ENCODE measurements at places on chromosomes 3 and 15.
A peak's percentile ranks its signal among the peaks of the same experiment; 100 is the strongest.

GRCh38 chr15:69031013-69032001 is 16.8 kb downstream of the NOX5 start:
- peak; percentile 16 for DNase-seq

- no peak for DNase-seq
Observed at GRCh38 chr15:65275104-65275727, 11.5 kb downstream of the PARP16 start.

DNA sequence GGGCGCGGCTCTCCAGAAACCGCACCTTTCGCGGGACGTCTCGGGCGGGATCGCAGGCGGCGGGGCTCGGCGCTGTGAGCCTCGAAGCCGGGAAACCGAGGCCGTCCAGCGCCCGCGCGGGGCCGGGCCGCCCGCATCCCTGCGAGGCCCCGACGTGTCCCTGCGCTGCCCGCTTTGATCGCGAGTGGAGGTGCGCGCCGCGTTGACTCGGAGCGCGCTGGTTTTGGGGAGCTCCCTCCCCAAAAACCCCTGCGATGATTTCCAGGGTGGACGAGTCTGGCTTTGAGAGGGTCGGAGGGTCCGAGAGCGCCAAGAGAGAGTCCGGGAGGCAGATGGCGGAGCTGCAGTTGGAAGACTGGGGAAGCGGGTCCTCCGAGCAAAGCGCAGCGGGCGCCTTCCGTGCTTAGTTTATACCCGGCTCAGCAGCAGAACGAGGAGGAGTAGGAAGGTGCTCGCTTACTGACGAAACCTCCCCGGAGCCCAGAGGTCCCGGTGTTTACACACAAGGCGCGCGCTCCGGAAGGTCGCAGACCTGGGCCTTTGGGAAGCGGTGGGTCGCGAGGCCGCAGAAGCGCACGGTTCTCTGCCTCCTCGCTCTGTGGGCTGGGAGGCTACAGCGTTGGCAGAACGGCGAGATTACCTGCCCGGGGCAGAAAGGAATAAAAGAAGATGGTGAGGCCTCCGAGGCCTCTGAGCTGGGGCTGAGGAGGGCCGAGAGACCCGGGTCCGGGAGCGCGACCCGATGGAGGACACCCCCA is 687 bp downstream of the ALDH1A3 start:
- no peak for DNase-seq

GRCh38 chr3:46524008-46524407 is 26.2 kb downstream of the RTP3 start:
- no peak for DNase-seq

GRCh38 chr3:129424185-129424841 is 4.1 kb downstream of the EFCAB12 start:
- DNase-seq: no peak

DNA sequence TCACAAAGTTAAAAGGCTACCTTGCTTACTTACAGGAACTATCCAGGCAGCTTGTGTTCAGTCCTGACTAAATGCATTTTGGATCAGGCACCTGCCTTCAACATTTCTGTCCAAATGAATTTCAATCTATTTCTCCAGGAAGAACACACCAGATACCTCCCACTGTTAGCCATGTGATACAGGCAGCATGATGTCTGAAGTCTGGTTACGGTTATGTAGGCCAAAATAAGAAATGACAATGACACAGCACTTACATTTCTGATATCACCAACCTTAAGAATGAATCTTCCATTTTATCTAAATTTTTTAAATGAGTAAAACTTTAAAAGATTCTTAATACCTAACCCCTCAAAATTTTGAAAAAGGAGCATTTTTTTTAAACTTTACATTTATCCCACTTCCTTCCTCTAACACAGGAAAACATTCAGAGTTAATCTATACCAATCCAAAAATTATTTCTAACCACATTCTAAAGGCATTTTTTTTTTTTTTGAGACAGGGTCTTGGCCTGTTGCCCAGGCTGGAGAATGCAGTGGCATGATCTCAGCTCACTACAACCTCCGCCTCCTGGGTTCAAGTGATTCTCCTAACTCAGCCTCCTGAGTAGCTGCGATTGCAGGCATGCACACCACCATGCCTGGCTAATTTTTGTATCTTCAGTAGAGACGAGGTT is at the start of gene MAP4:
Gene MAP4 (minus strand): TSS at position 116 of the 673 bp plus-strand sequence. CDS start 17,556 bp downstream, outside the sequence.
- DNase-seq: no peak

DNA sequence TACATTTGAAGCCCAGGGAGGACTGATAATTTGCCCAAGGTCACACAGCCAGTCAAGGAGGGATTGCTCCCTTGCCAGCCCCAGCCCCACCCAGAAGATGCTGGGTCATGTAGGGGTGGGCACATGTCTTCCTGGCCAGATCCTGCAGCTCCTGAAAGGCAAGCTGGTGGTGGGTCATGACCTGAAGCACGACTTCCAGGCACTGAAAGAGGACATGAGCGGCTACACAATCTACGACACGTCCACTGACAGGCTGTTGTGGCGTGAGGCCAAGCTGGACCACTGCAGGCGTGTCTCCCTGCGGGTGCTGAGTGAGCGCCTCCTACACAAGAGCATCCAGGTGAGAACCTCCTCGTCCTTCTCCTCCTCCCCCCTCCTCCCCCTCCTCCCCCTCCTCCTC is 13.2 kb downstream of the ISG20 start:
- DNase-seq: no peak

DNA sequence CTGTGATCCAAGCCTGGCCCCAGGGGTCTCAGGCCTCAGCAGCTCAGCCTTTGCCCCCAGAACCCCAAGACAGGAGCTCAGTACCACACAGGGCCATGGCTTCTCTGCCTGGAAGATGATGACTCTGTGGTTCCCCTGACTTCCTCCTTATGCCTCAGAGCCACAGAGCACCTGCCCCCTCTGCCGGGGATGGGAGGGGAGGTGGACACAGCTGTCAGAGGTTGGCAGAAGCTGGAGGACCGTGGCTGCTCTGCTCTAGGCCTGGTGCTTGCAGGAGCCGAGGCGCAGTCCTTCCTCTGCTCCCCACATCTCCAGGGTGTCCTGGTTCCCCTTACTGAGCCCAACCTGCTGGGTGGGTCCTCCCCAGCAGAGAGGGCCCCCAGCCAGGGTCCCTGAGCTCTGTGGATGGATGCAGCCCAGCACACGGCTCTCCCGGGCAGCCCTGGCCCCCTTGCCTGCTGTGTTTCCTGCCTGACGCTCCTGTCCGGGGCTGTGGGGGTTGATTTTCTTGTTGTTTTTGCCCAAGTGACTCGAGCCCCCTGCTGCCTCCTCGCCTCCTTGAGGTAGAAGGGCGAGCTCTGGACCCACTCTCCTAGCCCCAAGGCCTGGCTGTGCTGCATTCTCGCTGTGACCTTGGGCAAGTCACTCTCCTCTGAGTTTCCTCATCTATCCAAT is 36.6 kb downstream of the PSTPIP1 start:
- no peak for DNase-seq

DNA sequence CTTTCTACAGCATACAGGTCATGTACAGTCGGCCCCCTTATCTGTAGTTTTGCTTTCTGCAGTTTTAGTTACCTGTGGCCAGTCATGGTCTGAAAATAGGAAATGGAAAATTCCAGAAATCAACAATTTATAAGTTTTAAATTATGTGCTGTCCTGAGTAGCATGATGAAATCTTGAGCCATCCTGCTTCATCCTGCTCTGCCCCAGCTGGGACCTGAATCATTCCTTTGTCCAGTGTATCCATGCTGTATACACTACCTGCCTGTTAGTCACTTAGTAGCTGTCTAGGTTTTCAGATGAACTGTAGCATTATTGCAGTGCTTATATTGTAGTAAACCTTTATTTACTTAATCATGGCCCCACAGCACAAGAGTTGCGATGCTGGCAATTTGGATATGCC is 44.8 kb downstream of the AP4E1 start:
- no peak for DNase-seq

- DNase-seq: no peak
Observed at GRCh38 chr3:142608631-142609030, 12.4 kb downstream of the PLS1 start.

DNA sequence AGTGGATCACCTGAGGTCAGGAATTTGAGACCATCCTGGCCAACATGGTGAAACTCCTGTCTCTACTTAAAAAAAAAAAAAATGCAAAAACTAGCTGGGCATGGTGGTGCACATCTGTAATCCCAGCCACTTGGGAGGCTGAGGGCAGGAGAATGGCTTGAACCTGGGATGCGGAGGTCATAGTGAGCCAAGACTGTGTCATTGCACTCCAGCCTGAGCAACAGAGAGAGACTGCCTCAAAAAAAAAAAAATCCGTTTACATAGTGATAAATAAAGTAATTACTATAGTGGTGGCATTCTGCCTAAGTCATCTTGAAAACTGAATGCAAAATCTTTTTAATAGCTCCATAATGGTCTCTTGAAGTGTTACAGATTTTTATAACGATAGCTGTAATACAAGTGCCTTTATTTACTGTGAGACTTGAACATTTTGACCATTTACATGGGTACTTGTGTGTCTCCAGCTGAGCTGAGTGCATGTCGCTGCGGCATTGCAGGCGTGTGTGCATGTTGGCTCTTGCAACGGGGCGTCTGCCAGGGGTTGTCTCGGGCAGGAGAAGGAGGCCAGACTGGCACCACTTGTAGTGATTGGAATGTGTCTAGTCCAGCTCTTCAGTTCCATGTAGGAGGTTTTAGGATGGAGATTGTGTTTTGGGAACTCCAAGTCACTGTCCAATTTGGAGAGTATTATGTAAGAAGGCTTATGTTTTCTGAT is 111.9 kb downstream of the IGF1R start:
- no peak for DNase-seq

DNA sequence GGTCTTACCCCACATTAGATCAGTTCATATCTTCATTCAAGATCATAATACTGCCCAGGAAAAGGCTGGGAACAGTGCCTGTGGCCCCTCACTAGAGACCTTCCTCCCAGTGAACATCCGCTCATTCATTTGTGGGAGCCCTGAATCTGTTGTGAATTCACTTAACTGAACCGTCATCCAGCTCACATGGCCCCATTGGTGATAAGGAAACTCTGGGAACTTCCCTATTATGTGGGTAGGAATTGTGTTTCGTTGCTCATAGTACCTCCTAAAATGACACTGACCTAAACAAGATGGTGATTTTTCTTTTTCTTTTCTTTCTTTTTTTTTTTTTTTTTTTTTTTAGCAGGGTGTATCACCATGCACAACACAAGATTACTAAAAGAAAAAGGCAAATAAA is 6.8 kb upstream of the MESP2 start:
- DNase-seq: no peak

- no peak for DNase-seq
Observed at GRCh38 chr3:151579571-151580270, 118.9 kb upstream of the IGSF10 start.

GRCh38 chr15:98127586-98127985 is 167.1 kb downstream of the ARRDC4 start:
- DNase-seq: no peak

DNA sequence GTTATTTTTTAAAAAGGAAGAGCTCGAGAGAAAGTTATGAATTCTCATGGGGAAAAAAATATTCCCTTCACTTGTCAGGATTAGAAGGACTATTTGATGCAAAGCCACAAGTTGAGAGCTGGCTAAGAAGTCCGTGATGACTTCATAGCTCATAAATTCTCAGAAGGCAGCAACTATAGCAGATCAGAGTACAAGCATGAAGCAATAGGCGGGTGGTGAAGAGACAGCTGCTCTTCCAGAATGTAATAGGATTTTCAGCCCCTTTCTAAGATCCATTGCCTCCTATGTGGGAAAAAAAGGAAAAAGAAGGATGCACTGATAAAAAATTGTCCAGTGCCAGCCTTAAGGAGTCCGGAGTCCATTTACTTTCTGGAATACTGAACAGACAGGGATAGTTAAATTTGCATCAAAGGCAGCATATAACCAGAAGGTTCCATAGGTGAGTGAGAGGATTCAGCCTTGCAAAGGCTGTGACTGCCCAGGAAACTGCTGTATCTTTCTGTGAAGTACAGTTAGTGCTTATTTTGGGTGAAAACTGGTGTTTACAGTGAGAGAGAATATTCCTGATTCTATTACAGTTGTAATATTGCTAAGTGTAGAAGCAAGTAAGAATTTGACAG is 929.5 kb upstream of the ALCAM start:
- no peak for DNase-seq

GRCh38 chr3:170337420-170337819 is 20.1 kb upstream of the SKIL start:
- DNase-seq: no peak

GRCh38 chr3:190531406-190531805 is 17.5 kb downstream of the IL1RAP start:
- DNase-seq: no peak

DNA sequence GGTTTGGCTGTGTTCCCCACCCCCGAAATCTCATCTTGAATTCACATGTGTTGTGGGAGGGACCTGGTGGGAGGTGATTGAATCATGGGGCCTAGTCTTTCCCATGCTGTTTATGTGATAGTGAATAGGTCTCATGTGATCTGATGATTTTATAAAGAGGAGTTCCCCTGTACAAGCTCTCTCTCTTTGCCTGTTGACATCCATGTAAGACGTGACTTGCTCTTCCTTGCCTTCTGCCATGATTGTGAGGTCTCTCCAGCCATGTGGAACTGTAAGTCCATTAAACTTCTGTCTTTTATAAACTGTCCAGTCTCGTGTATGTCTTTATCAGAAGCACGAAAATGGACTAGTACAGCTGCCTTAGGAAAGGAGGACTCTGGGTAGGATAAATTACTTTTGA is 976.7 kb downstream of the MCTP2 start:
- no peak for DNase-seq

DNA sequence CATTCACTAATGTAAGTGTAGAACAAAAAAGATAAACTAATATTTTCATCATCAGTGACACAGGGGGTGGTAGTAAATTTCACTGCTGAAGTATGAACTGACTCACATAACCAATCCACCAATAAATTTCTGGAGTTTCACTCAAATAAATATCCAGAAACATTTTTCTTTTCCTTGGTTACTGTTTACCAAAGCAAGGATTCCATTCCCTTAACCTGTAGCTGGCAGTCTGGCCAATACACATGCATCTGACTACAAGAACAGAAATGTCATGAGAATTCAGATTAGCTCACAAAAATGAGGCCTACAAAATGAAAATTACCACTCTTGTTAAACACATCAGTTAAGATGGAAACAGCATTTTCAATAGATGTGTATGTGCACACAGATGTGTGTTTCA is 80.3 kb downstream of the STAG1 start:
- DNase-seq: no peak

- no peak for DNase-seq
Observed at GRCh38 chr3:64110071-64110470, 86.8 kb upstream of the PSMD6 start.

- no peak for DNase-seq
Observed at GRCh38 chr3:194632809-194633348, 340 bp downstream of the TMEM44 start.

DNA sequence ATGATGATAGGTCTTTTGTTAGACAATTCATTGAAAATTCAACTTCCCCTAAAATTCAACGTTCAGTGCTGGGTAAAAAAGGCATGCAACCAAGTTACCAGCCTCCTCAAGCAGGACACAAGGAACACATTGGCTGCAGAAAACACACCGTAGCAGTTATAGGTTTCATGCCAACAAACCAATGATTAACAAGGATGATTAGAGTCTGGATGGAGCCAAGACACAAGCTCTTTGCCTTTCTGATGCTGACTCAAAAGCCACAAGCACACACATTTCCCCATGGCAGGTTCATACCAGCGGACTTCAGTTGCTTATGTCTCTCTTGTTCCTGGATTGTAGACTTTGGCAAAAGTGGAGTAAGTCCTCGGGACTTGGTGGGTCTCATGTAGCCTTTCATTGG is 105.8 kb downstream of the DHX30 start:
- no peak for DNase-seq

Measured in NCI-H748 treated with DMSO at 0.1 percent for 48 hours (cell line).